Progenitor cell of endocrine pancreas (in vitro differentiated cells): ENCODE measurements at places on chromosomes 13 and 19. TPM values are rescaled to one million over a fixed set of nuclear protein-coding genes. Genes with fewer than 3 reads are reported as not detected.

DNA sequence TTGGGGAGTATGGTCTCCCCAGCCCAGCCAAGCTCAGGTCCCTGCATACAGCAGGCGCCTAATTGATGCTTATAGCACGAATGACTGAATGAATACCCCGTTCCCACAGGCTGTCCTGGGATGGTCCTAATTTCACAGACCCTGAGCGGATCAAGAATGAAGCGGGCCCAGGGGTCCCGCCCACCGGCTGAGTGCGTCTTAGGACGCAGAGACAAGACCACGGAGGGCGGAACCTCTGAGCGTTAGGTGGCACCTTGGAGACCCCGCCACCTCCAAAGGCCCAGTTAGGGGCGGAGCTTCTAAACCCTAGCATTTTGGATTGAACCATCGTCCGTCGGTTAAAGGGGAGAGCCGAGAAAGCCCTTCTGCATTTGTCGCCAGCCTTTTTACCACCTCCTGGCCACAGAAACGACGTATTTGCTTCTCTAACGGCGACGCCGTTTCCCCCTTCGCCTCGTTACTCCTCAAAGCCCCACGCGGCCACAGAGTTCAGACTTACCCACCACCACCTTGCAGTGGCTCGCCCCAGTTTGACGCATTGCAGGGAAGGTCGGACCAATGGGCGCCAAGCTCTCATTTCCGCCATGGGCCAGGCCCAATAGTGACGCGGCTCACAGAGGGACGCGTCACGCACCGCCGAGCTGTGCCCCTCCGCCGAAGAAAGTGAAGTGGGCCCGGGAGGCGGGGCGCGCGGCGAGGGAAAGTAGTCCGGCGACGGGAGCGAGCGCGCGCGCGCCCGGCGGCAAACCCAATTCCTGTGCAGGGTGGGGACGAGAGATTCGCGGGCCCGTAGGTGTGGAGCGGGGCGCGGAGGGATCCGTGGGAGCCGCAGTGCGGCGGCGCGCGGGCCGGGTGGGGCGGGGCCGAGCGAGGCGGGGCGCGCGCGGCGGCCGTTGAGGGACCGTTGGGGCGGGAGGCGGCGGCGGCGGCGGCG lies 479 bp upstream of the CALM3 start:
- DNase-seq, result peak; percentile 97

GRCh38 chr19:15291089-15291488 lies 41.2 kb downstream of the BRD4 start:
- no peak for DNase-seq

DNA sequence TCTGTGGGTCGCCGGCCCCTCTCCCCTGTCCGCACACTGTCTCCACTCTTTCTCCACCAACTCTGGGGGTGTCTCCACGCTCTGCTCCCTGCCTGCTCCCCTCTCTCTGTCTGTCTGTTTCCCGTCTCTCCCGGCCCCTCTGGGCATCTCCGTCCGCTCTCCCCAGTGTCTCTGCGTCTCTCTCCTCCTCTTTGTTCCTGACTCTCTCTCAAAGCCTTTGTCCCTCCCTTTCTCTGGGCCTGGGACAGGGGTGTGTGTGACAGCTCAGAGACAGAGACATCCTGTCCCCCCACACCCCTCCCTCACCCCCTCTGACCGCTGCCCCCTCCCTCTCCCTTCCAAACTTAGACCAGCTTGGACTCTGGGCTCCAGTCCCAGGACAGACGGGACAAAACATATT lies 668 bp upstream of the SBK3 start:
- no peak for DNase-seq

GRCh38 chr19:17865364-17866311 lies 5.9 kb downstream of the RPL18A start:
- no peak for DNase-seq

DNA sequence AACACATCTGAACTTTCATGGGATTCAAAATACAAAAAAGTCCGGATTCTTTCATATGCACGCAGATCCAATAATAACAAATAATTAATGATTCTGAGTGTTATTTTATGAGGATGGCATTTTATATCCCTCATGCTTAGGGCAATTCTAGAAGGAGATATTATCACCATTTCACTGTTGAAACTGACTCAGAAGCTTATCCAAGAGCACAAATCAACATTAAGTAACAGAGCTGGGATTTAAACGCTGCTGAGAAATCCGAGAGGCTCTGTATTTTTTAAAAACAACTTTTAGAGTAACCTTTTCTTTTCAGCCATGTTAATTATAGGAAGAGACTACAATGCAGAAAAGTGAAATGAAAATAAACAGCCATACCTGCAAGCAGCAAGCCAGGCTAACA lies 30.3 kb downstream of the ATP7B start:
- no peak for DNase-seq

DNA sequence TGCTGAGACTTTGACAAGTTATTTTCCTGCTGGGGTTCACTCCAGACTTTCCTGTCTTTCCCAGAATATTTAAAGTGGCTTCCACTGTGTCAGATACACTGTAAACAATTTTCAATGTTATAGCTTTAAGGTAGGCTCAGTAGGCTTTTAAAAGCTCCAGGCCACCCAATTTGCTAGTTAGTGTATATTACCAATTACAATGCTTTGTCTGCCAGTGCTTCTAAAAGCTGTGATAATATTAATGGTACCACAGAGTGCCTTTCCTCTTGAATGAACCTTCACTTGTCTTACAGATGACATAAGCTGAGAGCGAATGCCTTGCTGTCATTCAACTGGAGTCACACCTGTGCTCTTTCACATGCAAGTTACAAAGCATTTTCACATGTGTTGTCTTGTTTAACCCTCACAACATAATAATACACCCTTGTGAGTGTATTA lies 239.7 kb upstream of the HTR2A start:
- DNase-seq, result no peak

DNA sequence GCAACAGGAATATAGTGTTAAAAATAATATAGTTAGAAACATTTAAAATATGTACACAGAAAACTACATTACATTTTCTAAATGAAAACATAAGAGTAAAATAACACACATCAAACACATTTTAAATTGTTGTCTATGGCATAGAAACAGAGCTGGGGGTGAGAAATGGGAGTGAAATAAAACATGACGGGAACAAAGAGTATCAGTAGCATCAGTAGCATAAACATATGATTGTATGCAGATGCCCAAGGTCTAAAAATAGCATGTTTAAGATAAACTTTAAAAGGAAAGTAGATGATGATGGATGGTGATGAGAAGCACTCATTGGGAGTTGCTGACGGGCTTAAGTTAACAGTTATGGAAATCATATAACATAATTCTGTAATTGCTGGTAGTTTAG lies 1221.7 kb upstream of the SPRY2 start:
- no peak for DNase-seq

GRCh38 chr13:50566646-50567045 lies 276.8 kb downstream of the DLEU7 start:
- no peak for DNase-seq

- DNase-seq, result no peak
Measured at GRCh38 chr13:43908156-43909126, 28.7 kb downstream of the LACC1 start.

DNA sequence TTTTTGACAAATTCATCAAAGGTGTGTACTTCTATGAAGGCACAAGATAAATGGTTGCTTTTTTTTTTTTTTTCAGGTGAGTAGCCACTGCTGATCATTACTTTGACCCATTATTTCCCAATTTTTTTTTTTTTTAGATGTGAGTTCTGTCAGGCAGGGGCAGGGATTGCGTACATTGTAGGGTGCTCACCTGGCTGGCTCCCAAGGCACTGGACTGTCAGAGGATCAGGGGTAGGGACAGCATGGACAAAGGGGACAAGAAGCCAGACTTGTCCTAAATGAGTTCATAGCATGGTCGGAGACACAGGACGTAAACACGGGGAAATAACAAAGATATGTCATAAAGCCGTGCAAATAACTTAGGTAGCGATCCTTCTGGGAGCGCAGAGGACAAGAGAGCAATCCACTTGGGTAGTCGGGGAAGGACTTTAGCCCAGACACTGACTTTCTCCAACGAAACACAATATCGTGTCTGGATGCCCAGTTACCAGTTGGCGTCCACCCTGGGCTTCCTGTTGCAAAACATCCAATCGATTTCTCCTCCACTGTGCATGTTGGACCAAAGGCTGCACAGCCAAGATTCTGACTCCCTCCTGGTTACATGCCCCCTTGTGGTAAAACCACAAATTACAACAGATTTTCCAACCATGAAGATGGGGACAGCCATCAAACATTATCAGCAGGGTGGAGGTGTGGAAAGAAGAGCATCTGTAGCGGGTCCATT lies 27.5 kb upstream of the KATNAL1 start:
- DNase-seq, result no peak

DNA sequence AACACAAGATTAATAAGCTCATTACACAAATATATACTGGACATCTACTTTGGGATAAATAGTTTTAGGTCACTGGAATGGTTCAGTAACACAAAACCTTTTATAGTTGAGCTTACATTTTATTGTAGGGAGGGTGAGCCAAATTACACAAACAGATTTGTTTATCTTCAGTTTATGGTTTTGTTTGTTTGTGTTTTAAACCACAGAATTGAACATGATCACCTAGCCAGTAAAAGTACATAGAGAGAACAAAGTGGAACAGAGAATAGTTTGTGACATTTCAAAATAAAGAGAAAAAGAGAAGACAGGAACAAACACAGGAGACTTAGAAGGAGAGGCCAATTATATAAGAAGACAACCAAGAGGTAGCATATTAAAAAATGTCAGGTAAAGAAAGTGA lies 1930.2 kb upstream of the PCDH20 start:
- no peak for DNase-seq

- DNase-seq, result peak; percentile 33
Measured at GRCh38 chr19:14023404-14024235, 4.3 kb upstream of the RLN3 start.

- DNase-seq, result no peak
Measured at GRCh38 chr19:5001615-5002014, 32.7 kb downstream of the KDM4B start.

- no peak for DNase-seq
Measured at GRCh38 chr19:10289836-10290356, at the start of gene ICAM5. Gene ICAM5, plus strand, starts transcription at chr19:10289952. Its CDS starts 92 bp downstream, at chr19:10290044.

DNA sequence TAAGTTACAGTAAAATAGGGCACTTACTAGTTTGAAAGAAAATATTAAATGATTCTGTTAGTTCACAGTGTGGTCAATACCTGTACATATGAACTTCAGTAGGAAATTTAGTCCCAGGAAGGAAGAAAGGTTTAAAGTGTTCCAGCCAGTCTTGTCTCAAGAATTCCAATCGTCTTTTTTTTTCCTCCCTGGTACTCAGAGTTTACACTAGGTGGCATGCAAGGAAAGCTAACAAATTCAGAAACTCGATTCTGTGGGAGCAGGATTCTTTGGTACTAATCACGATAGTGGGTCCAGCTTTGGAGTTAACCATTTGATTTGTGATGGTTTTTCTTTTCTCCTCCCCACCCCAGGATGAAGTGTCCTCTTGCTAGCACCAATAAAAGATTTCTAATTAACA lies 43.6 kb downstream of the POLR1D start:
- DNase-seq, result no peak

DNA sequence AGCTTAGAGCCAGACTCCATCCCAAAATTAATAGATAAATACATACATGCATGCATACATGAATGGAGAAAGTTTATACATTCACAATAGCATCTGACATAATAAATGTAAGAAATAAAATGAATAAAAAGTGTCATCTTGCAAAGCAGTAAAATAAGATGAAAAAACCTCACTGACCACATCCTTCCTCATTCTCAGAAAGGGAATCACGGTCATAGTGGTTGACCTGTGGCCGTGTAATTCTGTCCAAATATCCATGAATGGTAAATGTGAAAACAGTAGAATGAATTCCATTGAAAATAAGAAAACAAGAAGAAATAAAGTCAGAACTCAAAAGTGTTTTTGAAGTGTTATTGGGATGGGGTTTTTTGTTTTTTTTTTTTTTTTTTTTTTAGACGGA lies 9.8 kb upstream of the CDC42EP5 start:
- no peak for DNase-seq

DNA sequence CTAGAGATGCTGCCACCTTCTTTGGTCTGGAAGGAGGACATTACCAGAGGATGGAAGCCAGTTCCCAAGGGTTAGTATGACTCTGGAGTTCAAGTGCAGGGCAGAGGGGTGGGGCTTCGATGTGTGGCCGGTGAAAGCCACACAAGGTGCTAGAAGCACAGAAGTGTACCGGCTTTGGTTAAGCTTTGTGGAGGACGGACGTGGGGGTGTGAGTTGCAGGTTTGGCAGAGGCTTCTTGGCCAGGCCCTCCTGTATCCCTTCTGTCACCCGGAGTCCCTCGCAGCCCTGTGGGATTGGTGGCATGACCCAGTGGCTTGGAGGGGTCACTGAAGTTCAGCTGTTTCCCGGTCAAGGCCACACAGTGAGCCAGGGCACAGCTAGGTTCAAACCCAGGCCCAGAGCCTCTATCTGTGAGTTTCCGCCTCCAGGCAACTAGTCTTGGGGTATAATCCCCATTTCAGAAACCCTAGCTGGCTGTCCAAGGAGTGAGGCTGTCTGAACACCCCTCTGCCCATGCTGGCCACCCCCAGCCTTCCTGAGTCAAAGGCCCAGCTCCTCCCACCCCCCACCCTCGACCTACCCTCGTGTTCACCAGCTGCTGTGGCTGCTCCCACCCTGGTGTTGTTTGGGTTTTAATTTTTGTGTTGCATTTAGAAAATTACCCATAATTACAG lies 4.6 kb upstream of the SSBP4 start:
- DNase-seq, result no peak

DNA sequence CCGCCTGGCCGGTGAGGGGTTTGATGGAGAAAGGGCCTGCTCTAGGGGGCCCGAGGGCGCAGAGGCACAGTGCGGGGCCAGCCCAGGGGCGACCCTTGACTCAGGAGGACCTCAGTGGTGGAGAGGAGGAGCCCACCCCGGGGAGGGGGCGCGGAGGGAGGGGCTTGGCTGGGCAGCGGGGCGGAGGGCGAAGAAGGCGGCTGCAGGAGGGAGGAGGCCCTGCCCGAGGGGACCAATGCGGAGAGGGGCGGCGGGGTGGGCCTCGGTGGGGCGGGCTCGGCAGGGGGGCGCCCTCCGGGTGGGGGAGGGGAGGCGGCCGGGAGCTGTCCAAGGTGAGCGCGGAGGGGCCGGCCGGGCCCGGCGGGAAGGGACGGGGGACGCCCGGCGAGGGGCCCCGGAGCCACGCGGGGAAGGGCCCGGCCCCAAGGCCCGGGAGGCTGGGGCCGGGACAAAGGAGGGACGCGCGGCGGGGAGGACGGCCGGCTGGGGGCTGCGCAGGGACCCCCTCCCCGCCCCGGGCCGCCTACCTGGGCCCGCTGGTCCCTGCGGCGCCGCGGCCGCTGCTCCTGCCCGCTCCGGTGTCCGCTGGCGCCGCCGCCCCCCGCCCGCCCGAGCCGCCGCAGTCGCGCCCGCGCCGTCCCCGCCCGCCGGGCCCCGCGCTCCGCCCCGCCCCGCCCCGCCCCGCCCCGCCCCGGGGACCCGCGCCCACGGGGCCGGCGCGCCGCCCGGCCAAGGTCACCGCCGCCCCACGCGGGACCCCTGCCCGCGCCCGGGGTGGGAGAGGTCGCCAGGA lies at the start of gene DIRAS1:
DIRAS1 (minus strand) TSS at position 596 of the 793 bp plus-strand sequence. CDS start 3,566 bp downstream, outside the sequence.
- peak; percentile 41 for DNase-seq

The IRF2BP1 gene
- 30.4 and 35.0 TPM in 2 replicates for total RNA-seq

The ZNF211 gene
- total RNA-seq, result 25.1 and 26.0 TPM in 2 replicates

The C19orf53 gene
- 78.4 and 90.1 TPM in 2 replicates for total RNA-seq

The EIF3K gene
- 193 and 203 TPM in 2 replicates for total RNA-seq

The ATCAY gene
- total RNA-seq, result 0.43 and 1.1 TPM in 2 replicates

The C1QTNF9B gene
- total RNA-seq, result not detected in 2 replicates

The UPK1A gene
- total RNA-seq, result not detected in 2 replicates

The PCDH9 gene
- 1.7 and 2.3 TPM in 2 replicates for total RNA-seq

The CBLC gene
- 15.4 and 16.2 TPM in 2 replicates for total RNA-seq
